ENCODE measurements at places on chromosomes 2 and 18. TPM values are rescaled to one million over a fixed set of nuclear protein-coding genes. Genes with fewer than 3 reads are reported as not detected.

GRCh38 chr18:43893001-43893637 lies 615.8 kb upstream of the SYT4 start:
- no peak overlapping the region for H3K4me3 ChIP-seq
- H3K27me3 ChIP-seq: no peaks in the 10 kb centered on the region
- DNase-seq: no peak
- no peak overlapping the region for H3K27ac ChIP-seq
- H3K4me1 ChIP-seq: no peaks in the 10 kb centered on the region

DNA sequence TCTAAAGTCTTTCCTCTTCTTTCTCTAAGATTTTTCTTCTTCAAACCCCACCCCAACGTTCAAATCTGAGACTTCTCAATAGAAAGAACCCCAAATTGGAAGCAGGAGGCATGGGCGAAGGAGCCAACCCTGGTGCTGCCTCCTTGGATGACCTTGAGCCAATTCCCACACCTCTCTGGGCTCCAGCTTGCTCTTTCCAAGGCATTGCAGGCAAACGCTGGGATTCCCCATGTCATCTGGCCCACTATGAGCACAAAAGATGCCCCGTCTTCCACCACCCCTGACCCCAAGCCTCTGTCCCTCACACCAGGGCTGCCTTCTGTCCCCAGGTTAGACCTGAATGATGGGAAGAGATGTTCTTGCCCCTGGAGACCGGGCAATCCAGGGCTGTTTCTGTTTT lies 57.0 kb downstream of the TTC32 start:
- no peak for DNase-seq
- H3K27ac ChIP-seq: no peak overlapping the region
- H3K4me1 ChIP-seq: peaks cover 2% of the 10 kb centered on the region
- H3K4me3 ChIP-seq: no peak overlapping the region
- H3K27me3 ChIP-seq: peaks cover 12% of the 10 kb centered on the region

GRCh38 chr2:234735829-234736228 lies 216.0 kb upstream of the SH3BP4 start:
- H3K27me3 ChIP-seq: peaks cover 8% of the 10 kb centered on the region
- H3K36me3 ChIP-seq: no peaks in the 10 kb centered on the region
- no peak overlapping the region for H3K27ac ChIP-seq
- H3K4me1 ChIP-seq: no peaks in the 10 kb centered on the region
- H3K4me3 ChIP-seq: no peak overlapping the region

Gene RNU2-63P
- 1.7 TPM for total RNA-seq

- no peak overlapping the region for H3K4me3 ChIP-seq
- H3K27ac ChIP-seq: no peak overlapping the region
- DNase-seq: no peak
- no peaks in the 10 kb centered on the region for H3K4me1 ChIP-seq
Measured at GRCh38 chr2:148459377-148459778, 185.2 kb upstream of the EPC2 start.

DNA sequence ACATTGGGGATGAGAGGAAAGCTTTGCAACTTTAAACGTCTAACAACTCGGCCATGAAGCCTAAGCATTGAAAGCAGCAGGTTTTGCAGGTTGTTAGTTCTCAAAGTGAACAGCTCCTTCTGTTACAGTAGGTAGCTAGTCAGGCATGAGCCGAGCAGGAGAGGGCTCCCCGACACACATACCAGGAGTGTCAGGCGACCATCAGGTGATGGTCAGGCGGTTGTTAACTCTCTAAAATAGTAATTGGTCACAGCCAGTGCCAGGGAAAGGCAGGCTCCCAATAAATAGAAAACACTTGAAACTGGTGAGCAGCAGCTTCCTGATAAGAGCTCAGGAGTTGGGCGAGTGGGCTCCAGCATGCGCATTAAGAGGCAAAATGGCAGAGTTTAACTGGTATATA lies 53.5 kb upstream of the DAPL1 start:
- H3K36me3 ChIP-seq: no peaks in the 10 kb centered on the region
- no peak overlapping the region for H3K4me3 ChIP-seq
- H3K27ac ChIP-seq: no peak overlapping the region
- peaks cover 11% of the 10 kb centered on the region for H3K27me3 ChIP-seq

Measured in activated CD4-positive, alpha-beta T cell treated with anti-CD3 and anti-CD28 coated beads for 36 hours (primary cell).